ENCODE measurements at places on chromosomes 2 and 18. TPM values are rescaled to one million over a fixed set of nuclear protein-coding genes. Genes with fewer than 3 reads are reported as not detected.

ATP9B gene
- 8.0 TPM for total RNA-seq

LBH gene
- total RNA-seq = 90.7 TPM

AQP12A gene
- not detected for total RNA-seq

NEU4 gene
- total RNA-seq = 0.41 TPM

CD28 gene
- total RNA-seq = not detected

LBX2 gene
- total RNA-seq = 0.11 TPM

GNLY gene
- not detected for total RNA-seq
